Left kidney (tissue), 8 donors: ENCODE measurements at places on chromosomes 16 and 17.

GRCh38 chr16:85398688-85399582, 214.2 kb upstream of the GSE1 start:
- no peak for DNase-seq

GRCh38 chr17:81084680-81085419, 49.9 kb downstream of the BAIAP2 start:
- DNase-seq = no peak

DNA sequence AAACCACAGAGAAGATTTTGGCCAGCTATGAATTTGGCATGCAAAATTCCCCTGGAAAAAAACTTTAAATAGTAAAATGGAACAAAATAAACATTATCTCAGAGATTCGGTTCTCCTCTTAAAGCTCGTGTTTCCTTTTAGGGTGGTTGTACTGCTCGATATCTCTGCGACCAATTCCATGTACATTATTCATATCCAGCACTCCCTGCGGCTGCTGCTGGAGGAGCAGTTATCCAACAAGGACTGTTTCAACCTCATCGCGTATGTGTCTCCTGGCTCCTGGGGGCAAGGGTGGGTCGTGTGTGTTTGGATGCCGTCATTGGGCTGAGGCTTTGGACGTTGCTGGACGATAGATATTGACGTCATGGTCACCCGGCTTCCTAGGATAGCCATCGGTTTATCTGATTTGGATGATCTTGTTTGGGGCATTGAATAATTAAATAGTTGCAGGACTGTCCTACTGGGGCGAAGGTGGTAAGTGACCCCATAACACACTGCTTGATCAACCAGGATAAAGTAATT, 33.8 kb downstream of the VWA3A start:
- no peak for DNase-seq

DNA sequence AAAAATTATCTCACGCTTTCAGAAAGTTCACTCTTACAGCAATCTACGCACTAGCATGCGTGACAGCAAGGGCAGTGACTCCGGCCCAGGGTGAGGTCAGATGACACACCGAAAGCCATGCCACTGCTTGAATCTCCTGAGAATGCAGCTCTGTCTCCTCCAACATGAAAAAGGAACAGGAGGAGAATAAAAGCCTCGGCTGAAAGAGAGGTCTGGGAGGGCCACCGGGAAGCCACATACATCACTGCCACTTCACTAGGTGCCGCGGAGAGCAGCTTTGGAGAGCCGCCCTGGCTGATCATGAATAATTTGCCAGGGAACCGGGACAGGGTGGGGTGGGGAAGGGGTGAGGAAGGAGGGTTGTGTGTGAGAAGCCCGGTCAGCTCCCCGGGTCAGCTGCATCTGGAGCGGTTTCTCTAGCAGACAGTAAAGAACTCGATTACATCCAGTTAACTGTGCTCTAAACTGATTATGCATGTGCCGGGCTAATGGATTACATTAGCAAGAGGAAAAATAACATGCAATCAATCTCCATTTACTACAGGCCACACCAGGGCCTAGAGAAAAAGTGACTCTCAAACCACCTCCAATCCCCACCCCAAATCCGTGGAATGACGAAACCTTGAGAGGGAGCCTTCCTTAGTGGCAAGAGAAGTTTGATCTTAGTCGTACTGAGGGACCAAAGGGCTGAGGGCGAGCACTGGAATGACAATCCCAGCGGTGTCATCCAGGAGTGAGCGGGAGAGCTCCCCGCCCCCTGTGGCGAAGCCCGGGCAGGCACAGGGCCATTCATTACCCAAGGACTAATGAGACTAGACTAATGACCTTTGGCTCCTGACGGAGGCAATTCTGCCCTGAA, 100.3 kb downstream of the ZFHX3 start:
- DNase-seq = no peak
